ENCODE measurements at places on chromosomes 13 and 19.

GRCh38 chr13:83508771-83509301 is 373.4 kb downstream of the SLITRK1 start:
- no peak for DNase-seq

DNA sequence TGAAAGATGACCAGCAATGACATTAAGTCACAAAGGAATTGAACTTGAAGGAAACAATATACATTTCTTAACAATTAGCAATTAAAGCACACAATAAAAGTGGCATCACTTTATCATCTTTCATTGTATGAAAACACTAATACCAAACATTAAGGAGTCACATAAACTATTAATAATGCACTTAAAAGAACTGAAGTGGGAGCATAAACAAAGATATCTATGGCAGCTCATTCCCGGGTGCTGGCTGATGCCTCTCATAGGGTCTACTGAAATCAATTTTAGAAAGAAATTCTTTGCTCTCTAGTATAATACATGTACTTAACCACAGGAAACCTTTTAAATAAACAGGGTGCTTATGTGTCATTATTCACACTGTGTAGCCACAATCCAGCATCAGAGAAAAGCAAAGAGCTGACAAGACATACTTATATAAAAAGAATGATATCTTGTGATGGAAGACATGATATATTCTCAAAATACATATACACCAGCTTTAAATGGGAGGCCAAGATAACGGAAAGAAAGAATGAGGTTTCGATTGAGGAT is 1207.8 kb downstream of the EFNB2 start:
- no peak for DNase-seq

DNA sequence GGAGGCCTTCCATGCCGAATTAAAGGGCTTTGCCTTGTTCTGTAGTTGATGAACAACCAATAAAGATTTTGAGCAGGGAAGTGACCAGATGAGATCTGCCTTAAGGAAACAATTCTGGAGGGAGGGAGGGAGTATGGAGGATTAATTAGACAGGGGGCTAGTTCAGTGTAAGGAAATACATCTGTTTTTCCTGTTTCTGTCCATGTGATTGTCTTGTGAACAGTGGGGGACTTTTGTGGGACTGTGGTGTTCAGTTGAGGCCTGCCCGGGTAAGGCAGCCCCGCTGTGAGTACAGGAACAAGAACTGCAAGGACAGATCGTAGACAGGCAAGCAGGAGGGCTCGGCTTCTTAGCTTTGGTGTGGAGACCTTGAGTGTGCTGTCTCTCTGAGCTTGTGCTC is 59.0 kb downstream of the DGKH start:
- no peak for DNase-seq

- no peak for DNase-seq
Observed at GRCh38 chr13:41494202-41494601, 36.9 kb downstream of the RGCC start.

- DNase-seq, result no peak
Observed at GRCh38 chr19:18183529-18183928, 9.5 kb upstream of the MPV17L2 start.

- peak; percentile 7 for DNase-seq
Observed at GRCh38 chr19:3868770-3869456, at the start of gene ZFR2. ZFR2 (minus strand) TSS chr19:3869038; CDS start chr19:3869017, 21 bp downstream.

DNA sequence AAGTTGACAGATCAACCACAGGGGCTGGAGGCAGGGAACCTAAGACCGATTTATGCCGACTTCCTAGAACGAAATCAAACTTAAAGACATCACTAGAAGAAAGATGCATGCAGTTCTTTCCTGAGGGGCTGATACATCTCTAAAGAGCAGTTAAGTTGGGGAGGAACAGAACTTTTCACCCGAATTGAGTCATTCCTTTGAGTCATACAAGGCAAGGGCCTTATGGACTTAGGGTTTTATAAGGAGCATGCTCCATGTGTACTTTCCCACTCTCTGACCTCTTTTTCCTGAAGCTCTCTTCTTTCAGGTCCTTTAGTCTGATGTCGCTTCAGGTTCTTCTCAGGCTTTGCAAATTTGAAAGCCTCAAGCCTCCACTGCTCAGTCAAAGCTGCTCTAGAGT is 7.9 kb upstream of the FBXL3 start:
- no peak for DNase-seq

DNA sequence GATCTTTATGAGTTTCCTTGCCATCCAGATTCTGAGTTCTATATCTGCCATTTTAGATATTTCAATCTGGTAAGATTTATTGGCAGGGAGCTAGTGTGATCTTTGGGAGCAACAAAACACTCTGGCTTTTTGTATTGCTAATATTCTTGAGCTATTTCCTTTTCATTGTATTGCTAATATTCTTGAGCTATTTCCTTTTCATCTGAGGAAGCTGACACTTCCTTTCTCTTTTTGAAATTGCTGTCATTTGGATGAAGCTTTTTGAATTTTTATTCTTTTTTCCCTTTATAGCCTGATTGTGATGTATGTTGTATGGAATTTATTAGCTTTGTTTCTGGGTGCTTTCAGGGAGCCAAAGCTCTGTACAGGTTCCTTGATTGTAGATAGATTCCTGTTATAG is 873.5 kb upstream of the ATXN8OS start:
- no peak for DNase-seq

- no peak for DNase-seq
Observed at GRCh38 chr13:62687732-62688131, 1272.1 kb upstream of the PCDH20 start.

DNA sequence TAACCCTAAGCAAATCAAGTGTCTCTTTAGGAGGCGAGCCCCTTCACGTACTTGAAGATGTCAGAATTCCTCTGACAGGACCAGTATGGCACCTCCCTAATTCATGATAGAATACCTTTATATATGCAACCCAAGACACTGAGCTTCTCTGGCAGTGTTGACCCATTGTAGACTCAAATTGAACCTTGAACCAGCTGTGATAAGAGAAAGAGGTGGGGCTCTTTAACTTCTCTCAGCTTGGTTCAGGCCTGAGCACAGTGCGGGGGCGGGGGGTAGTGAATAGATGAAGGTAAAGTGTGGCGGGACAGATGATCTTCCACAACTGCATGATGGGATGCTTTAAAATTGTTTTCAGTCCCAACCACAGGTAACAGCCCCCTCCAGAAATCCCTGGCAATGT is 12.1 kb downstream of the MBNL2 start:
- DNase-seq, result no peak

DNA sequence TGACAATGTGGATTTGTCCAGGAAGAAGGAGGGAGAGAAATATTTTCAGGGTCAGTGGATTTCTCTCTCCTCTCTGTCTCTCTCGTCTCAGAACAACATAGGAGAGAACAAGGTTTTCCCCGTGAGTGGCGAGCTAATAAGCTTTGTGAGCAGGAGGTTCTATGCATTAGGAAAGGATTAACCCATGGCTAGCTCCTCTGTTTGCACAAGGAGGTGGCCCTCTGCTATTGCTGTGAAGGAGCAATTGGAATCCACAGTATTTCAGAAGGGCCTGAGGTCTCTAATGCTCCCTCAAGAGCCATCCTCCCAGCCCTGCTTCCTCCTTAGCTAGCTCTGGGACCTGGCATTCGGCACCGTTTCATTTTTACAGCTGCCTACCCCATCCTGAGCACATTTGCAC is 288.9 kb upstream of the MAB21L1 start:
- no peak for DNase-seq

GRCh38 chr13:72071713-72072112 is 204.7 kb upstream of the DACH1 start:
- DNase-seq, result no peak

- no peak for DNase-seq
Observed at GRCh38 chr19:4794971-4795370, 3.4 kb downstream of the FEM1A start.

GRCh38 chr13:51456510-51456909 is 3.7 kb upstream of the INTS6 start:
- no peak for DNase-seq

- no peak for DNase-seq
Observed at GRCh38 chr13:29702912-29703351, 107.4 kb upstream of the SLC7A1 start.

DNA sequence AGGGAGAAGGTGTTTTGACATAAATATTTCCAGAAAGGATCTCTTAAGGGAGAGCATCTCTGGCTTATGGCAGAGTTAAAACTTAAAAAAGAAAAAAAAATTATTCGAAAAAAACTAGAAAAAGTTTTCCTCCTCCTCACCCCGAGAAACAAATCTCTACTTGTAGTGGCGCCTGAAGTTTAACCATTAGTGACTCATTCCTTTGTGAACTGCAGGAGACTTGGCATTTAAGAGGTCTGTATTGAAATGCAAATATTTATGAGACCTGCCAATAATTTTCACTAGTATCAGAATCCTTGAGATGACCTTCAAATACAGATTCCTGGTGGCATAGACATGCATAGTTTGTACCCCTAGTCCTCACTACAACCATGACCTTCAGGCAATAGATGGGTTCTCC is 64.9 kb upstream of the MED4 start:
- no peak for DNase-seq

DNA sequence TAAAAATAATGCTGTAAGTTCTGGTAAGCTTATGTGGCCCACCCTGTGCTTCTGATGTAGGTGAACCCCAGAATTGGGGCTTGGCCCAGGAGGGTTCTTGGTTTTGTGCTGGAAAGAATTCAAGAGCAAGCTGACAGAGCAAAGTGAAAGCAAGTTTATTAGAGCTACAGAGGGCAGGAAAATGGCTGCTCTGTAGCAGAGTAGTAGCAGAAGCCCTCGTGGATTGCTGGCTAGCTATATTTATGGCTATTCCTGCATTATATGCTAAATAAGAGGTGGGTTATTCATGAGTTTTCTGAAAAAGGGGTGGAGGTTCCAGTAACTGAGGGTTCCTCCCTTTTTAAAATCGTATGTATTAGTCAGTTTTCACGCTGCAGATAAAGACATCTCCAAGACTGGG is 20.6 kb upstream of the ZNF599 start:
- no peak for DNase-seq

- DNase-seq, result no peak
Observed at GRCh38 chr13:26051657-26052311, at the start of gene SHISA2. SHISA2 (minus strand) TSS chr13:26052016; CDS start chr13:26050975, 1,041 bp downstream.

DNA sequence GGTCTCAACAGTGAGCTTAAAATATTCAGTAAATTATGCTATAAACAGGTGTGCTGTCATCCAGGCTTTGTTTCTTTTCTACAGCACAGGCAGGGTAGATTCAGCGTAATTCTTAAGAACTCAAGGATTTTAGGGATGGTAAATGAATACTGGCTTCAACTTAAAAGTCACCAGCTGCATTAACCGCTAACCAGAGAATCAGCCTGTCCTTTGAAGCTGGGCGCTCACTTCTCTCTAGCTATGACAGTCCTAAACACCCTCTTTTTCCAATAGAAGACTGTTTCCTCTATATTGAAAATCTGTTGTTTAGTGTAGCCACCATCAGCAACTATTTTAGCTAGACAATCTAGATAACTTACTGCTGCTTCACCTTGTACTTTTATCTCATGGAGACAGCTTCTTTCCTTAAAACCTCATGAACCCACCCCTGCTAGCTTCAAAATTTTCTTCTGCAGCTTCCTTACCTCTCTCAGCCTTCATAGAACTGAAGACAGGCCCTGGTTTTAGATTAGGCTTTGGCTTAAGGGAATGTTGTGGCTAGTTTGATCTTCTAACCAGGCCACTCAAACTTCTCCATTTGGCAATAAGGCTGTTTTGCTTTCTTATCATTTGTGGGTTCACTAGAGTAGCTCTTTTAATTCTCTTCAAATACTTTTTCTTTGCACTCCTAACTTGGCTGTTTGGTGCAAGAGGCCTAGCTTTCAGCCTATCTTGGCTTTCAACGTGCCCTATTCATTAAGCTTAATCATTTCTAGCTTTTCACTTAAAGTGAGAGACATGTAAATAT is 89.5 kb downstream of the USP12 start:
- DNase-seq, result no peak

DNA sequence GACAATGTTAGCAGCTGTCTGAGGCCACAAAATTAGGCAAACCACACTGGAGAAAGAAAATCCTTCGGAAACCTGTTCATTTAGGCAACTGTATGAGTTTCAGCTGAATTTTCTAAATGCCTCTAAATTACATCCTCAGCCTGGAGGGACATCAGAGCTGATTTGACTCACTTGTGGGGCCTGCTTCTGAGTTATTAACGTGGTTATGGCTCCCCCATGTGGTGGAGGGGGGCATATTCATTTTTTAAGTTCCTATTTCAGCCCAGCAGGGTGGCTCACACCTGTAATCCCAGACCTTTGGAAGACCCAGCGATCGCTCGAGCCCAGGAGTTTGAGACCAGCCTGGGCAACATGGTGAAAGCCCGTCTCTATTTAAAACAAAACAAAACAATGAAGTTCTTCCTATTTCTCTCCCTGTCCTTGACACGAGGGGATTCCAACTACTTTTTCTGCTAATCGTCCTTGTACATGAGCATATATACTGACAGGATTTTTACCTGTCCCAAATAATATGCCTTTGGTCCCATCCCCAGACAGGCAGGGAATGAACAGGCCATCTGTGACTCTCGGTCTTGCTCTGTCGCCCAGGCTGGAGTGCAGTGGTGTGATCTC is 31.5 kb upstream of the HIF3A start:
- peak; percentile 32 for DNase-seq

GRCh38 chr19:17086834-17087233 is 11.3 kb downstream of the MYO9B start:
- no peak for DNase-seq

DNA sequence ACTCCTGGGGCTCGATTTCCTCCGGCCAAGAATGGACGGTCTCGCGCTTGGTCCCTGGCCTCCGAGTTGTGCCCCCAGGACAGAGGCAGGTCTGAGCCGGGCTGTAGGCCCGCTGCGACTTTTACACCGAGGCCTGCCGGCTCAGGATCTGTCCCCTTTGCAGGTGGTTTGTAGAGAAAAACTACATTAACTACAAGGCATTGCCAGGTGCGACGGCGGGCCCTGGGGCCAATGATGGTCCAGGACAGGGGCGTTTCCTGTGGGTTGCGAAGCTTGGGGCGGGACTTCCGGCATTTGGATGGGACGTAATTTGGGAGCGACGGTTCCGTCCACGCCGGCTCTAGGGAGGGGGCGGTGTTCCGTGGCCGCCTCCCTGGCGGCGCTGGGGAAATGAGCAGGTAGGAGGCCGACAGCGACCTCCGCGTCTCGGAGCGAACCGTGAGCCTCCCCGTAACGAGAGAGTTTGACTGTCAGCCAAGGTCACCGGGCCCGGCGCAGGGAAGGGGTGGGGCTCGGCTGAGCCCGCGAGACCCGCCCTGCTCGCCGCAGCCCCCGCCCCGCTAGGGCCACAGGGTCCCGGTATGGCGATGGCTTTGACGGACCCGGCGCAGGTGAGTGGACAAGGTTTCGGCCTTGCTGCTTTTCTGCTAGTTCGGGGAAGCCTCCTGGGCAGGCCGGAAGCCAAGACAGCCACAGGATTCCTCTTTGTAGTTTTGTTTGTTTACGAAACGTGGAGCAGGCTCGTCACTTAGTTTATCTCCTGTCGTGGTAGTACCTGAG is at the start of gene ZNF805:
ZNF805 (plus strand) TSS at position 322 of the 780 bp plus-strand sequence; CDS start at position 582, 260 bp downstream.
- DNase-seq, result peak; percentile 92

GRCh38 chr13:78265098-78265497 is 338.3 kb downstream of the POU4F1 start:
- DNase-seq, result no peak
